ENCODE measurements at places on chromosomes 6 and 20.

- DNase-seq = no peak
Measured at GRCh38 chr6:79510707-79511106, 26.5 kb downstream of the LCA5 start.

DNA sequence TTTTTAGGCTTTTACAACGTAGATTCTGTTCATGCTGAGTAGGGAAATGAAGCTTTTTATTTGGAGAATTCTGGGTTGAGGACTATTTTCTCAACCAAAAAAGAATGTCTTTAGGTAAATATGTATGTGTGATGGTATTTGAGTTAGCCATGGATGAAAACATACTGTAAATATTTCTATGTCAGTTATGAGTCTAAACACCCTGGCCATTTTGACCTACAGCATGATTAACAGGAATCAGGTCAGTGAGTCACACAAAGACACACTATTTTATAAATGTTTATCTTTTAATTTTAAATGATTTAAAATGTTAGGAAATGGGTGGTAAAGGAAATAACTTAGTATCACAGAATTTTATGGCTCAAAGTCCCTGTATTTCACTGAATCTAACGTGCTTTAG, 851.7 kb upstream of the MAP3K7 start:
- no peak for DNase-seq

DNA sequence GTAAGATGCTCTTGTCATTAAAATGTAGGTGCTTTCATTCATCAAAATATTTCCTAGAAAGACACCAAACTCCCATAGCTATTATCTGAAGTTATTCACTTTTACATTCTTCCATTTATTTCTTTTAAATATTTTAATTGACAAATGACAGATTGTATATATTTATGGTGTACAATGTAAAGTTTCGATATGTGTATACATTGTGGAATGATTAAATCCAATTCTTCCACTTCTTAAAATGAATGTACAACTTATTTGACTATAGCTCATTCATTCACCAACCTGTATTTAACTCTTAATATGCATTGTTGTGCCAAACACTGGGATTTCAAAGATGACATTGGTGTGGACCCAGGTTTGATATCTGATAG, 41.0 kb downstream of the CCN2 start:
- no peak for DNase-seq

DNA sequence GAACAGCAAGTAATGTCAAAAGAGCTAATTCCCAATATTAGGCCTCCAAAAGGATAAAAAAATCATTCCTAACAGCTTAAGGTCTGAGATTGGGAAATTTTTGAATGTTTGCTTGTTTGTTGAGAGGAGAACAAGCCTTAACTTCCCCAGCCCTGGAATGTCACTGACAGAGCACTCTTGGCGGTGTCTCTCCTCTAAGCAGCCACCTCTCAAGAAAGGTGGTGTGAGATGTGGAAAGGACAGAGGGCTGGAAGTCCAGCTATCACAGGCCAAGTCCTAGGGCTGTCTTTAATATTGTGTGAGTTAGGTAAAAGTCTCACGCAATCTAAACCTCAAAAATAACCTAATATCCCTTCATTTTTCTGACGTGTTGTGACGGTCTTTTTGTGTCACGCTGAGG, 101.6 kb downstream of the MTFR2 start:
- DNase-seq = no peak

- no peak for DNase-seq
Measured at GRCh38 chr6:17220040-17220910, 60.9 kb upstream of the RBM24 start.

GRCh38 chr20:38875175-38875993, 50.8 kb upstream of the FAM83D start:
- no peak for DNase-seq

GRCh38 chr6:170076466-170077165, 214.3 kb downstream of the DLL1 start:
- no peak for DNase-seq

DNA sequence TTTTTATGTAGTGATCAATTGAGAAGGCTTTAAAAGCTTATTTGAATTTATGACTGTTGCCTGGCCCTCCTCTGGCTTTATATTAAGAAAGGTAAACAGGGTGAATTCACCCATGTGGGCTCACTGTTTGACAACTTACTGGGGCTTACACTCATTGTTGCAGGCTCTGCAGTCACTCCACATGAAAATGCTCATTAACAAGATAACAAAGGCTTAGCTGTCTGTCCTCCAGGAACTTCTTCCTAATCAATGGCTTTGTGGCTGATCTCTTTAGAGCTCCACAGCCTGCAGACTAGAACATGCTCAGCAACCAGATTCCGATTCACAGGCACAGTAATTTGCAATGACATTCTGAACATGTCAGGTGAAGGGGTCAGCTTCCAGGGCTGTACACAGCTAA, 323.2 kb upstream of the MAN1A1 start:
- DNase-seq = no peak

DNA sequence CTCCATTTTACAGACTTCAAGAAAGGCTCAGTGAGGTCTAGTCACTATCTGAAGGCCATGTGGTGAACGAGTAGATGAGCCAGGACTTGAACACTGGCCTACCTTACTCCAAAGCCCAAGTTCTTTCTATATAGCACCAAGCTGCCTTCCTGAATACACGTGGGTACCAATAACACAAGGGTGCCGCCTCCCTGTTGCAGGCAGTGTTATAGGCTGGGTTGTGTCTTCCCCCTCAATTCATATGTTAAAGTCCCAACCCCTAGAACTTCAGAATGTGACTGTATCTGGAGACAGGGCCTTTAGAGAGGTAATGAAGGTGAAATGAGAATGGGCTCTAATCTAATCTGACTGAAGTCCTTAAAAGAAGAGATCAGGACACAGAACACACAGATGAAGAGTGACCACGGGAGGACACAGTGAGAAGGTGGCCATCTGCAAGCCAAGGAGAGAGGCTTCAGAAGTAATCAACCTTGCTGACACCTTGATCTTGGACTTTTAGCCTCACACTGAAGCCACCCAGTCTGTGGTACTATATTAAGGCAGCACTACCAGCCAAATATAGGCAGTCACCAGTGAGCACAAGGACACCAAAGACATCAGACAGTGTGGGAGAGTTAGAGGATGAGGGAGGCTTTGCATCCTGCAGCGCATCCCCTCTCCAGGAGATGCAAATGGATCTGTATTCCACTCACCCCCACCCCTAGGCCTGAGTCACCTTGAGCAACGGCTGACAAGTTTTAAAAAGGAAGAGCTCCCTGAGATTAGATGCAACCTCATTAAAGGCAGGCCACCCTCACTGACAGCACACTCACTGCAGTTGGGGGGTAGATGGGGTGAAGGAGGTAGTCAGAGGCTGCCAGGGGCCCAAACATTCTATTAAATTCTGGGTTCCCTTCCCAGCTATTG, 40.9 kb upstream of the LYRM2 start:
- DNase-seq = no peak

GRCh38 chr6:45686841-45687569, 309.3 kb upstream of the SUPT3H start:
- DNase-seq = no peak

GRCh38 chr6:111865049-111865585, 8.1 kb downstream of the FYN start:
- no peak for DNase-seq

DNA sequence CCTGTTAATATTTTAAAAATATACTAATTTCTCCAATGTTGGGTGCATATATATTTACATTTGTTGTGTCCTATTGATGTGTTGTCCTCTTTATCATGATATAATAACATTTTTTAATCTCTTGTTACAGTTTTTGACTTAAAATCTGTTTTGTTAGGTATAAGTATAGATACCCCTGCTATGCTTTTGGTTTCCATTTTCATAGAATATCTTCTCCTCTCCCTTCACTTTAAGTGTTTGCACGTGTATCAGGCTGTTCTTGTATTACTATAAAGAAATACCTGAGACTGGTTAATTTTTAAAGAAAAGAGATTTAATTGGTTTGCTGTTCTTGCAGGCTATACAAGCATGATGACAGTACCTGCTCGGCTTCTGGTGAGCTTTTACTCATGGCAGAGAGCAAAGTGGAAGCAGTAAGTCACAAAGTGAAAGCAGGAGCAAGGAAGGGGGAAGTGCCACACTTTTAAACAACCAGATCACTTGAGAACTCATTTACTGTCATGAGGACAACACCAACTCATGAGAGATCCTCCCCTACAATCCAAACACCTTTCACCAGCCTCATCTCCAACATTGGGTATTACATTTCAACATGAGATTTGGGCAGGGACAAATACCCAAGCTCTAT, 340.5 kb upstream of the SYNCRIP start:
- DNase-seq = no peak

- DNase-seq = no peak
Measured at GRCh38 chr20:49811825-49812506, 662 bp upstream of the SLC9A8 start.

- no peak for DNase-seq
Measured at GRCh38 chr6:145809211-145809610, 5.4 kb downstream of the FBXO30 start.

DNA sequence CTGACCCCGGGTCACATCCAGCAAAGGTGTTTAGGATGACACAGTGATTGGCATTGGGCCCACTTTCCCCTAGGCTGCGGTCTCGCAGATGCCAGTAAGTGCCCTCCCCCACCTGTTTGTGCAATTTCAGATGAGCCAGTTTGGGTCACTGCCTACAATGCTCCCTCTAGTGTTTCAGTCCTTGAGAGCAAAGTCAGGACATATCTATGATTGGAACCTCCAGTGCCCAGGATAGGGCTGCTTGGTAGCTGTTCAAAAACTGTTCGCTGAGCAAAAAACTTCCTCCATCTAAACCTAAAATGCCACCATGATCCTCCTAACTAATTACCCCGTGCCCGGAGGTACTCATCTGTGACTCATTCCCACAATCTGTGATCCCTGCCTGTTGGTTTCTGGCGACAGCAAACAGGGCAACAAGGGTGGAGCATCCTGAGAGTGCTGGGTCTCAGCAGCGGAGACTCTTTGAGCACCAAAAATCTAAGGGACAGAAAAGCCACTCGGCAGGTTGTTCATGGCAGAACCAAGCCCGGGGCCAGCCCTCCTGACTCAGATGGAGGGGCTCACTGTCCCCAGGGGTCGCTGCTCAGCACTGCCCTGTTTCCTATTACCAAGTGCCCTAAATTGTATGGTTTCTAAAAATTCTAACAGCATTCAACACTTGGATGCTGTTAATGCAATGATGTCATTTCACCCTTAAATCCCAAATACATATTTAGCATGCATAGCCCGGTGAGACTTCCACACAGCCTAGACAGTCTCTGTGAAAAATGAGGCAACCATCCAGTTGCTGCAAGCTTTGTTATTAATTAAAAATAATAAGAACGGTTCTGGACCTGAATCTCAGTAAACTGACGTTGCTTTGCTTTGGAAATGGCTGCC, 5.0 kb downstream of the VSX1 start:
- DNase-seq = no peak

- no peak for DNase-seq
Measured at GRCh38 chr6:75403563-75404080, 90.0 kb downstream of the FILIP1 start.

DNA sequence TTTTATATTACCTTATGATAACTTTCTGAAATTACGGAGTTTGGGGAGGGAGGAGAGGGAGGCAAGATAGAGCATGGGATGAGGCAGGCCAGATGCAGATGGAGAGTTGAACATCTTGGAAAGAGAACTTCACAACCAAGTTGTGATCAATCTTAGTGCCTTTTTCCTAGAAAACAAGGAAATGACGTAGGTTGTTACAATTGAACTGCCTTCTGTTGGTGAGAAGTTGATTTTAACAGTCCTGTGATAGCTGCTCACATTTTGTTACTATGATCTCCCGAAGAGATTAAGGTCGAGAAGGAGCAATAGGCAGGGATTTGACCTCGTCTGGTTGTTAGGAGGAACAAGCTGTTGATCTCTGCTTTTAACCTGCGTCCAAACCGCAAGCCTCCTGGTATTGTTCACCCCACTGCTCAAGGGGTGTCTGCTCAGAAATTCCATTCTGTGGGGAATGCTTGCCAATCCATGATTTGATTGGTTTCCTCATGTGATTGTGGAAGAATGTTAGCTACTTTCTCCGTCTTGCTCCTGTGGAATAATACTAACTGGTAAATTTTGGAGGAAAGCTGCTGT, 35.1 kb downstream of the TIAM2 start:
- DNase-seq = no peak

DNA sequence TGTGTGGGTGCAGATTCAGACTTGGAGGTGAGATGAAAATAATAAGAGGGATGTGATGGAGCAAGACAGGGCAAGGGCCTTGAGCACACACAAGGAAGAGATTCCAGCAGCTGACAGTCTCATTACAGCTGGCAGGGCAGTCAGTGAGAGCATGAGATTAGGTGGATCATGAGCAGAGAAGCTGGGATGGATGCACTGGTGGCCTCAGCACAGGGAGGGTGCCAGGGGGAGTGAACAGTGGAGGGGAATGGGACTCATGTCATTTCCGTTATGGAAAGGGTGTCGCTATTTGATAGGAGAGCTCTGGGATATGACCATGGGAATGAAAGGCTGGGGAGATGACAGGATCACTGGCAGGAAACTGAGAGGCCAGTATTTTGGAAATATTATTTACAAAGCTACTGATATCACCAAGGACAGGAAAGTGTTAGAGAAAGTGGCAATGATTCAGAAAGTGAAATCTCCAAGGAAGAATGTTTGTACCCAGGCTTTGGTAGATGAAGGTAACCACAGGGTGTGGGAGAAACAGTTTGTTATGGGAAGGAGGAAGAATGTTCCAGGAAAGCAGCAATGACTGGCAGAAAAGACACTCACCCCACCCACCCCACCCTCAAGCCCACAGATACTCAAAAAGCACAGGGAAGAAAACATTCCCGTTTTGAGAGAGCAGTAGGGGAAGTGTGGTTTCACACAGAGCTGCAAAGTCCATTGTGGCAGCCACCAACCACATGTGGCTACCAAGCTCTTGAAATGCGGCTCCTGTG, 214.7 kb upstream of the PROKR2 start:
- no peak for DNase-seq

DNA sequence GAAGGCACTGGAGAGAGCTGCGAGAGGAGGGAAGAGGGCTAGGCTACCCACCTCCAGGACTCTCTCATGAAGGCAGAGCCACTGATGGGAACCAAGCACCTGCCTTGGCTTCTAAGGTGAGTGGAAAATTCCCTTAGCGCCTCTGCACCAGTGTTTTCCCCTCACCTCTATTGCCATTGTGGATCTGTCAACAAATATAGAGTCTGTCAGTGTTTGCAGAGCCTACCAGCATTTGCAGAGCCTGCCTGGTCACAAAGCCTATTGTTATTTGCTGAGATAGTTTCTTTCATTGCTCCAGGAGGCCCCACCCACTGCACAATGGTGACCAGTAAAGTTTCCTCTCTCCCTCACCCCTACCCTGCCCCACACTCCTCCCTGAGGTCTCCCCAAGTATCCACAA, 141.9 kb downstream of the MRPL14 start:
- no peak for DNase-seq

Data from HS-27A (cell line).